ENCODE measurements at places on chromosomes 4 and X.

GRCh38 chrX:116801943-116802342 lies 339.2 kb upstream of the CT83 start:
- no peak for DNase-seq

DNA sequence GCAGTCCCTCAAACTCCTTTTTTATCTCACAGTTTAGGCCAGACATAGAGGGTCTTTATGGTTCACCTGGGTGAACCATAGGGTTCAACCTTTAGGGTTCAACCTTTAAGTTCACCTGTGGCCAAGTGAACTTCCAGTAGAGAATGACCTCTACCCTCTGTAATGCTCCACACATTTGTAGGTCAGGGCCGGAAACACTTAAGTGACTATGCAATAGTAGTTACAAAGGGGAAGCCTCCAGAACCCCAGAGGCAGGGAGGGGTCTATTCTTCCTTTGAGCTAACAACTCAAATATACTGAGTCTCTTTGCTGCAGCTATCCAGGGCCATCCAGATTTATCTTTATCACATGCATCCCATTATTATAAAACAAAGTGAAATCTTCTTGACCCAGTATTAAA lies 100.0 kb downstream of the LARP1B start:
- DNase-seq = no peak

DNA sequence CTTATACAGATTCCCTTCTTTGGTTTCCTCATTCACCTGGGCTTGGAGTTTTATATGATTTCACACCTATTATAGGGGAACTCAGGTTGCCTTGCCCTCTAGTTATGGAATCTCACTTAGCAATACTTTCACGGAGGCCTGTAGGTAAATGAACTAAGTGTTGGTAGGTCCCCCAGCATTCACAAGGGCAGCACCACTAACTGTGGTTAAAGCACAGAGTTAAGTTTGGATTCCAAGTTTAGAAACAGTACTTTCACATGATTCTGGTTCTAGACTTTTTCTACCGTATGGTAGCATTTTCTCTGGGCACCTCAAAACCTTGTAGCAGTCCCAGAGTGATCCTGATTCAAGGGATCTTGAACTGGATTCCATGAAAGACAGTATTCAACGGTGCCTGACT lies 46.4 kb downstream of the SH2D1A start:
- DNase-seq = no peak

DNA sequence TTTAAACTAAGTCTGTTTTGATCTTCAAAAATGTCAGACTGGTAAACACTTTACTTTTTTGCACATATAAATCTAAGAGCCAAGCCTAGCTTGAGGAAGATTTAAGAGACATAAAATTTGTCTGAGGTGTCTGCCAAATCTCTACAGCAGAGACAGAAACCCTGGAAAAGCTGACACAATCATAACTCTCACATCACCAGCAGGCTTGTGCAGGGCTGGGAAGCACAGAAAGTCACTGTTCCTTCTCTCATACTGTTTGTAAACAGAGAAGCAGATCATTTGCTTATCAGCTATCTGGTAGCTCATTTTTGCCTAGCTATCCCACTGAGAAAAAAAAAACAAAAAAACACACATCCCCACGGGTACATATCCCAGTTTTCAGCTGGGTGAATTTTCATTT lies 7.0 kb downstream of the ENOX2 start:
- peak; percentile 54 for DNase-seq

- DNase-seq = no peak
Measured at GRCh38 chr4:833731-834367, 7.9 kb upstream of the CPLX1 start.

DNA sequence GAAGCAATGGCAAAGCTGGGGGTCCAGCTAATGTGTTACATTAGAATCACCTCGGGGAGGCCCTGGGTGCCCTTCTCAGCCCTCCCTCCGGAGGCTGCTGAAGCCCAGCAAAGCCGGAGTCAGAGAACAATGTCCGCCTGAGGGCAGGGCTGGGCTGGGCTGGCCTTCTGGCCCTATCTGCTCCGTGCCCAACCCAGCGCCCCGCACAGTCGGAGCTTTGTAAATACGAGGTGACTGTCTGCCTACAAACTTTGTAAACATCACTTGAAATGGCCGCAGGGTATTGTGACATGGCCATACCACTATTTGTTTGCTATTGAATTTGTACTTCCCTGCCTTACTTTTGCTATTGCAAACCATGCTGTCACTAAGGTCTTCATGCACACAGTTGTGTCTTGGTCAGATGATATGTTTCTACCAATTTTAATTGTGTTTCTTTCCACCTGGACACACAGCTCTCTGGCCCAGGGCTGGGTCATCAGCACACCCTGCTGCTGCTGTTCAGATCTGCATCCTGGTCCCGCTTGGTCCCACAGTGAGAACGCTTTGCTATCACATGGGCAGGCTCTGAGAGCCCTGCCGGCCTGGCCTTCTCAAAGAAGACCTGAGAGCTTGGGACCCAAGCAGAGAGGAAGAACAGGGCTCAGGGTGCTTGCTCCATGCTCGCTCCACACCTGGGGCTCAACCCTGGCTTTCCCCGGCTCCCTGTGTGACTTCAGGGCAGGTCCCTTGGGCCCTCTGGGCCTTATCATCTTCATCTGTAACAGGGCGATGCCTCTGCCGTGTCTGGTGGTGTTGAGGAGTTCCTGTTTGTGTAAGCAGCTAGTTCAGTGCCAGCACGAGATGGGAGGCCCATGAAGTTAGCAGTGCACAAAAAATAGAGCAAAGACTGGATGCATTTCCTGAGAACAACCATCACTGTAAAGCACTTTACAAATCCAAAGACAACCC lies 2.3 kb downstream of the S100P start:
- DNase-seq = no peak

- no peak for DNase-seq
Measured at GRCh38 chrX:122586831-122587230, 597.2 kb upstream of the GRIA3 start.

GRCh38 chrX:118603981-118604380 lies 108.4 kb downstream of the DOCK11 start:
- peak; percentile 64 for DNase-seq

DNA sequence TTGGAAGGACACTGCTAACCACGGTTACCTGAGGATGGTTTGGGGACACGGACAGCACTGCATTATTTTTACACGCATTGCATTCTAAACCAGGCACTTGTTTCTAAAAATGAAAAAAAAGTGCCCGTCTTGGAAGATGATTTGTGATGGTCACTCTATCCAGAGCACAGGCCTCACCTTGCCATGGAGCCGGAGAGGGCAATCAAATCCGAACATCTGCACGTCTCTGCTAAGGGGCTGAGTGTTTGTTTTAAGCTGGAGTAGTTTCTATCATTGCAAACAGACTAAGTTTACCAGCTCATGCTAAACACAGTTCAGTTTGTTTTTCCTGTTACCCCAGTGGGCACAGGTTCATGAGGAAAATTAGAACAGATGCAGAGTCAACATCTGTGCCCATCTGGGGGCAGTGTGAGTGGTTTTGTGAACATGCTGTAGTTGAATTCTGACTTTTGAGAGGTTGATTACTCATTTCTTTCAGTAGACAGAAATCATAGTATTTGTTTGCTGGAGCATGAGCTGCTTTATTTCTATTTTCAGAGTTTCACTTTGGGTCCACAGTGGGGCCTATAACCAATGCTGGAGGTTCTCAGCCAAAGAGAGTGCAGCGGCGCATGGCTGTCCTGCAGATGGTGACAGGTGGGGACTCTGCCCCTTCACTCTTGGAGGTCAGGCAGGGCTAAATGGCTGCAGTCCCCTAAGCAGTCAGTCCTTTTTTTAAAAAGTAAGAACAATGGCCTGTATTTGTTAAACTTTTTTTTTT lies 65.4 kb upstream of the ENPP6 start:
- no peak for DNase-seq

- DNase-seq = no peak
Measured at GRCh38 chr4:112648263-112649054, 11.5 kb downstream of the LARP7 start.

DNA sequence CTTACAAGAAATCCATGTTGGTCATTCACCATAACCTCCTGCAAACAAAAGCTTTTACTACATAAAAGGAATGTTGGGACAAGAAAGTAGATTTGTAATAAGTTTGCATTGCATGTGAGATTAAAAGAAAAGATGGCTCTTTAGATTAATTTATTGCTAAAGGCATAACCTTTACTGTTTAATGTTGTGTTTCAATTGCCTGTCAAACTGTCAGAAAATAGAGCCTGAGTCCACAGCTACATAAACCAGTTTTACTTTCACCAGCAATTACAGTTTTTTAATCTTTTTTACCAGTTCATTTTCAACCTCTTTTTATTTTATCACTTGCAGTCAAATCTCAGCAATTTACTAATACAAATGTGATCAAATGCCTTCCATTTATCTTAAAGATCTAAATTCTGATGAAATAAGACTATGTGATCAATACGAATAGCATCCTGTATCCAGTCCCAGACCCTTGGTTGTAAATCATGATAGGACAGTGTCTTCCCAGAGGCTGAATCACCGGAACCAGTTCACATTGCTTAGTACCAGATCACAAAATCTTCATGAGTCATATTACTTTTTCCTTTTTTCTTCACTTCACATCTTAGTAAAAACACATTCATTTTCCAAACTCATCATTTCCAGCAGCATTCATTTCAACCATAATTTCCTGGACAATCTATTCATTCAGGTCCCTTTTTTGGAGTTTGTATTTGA lies 95.4 kb upstream of the FRG1 start:
- no peak for DNase-seq

DNA sequence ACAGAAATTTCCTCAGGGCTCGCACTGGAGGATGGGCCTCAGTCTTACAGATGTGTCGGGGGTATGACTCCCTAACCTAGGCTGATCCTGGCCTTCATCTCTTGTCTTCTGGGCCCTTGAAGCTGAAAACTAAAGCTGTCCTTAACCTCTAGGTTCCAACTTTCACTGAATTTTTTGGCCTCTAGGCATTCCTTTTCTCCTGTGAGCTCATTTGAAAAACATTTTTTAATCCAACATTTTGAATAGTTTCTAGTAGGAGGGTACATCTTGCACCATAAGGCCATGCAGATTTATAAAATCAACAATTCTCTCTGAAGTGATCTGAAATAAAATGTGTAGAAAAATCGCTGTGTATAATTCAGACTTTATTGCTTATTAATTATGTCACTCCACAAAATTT lies 19.7 kb downstream of the RWDD4 start:
- no peak for DNase-seq

- no peak for DNase-seq
Measured at GRCh38 chrX:153926552-153926857, 441 bp upstream of the ARHGAP4 start.

DNA sequence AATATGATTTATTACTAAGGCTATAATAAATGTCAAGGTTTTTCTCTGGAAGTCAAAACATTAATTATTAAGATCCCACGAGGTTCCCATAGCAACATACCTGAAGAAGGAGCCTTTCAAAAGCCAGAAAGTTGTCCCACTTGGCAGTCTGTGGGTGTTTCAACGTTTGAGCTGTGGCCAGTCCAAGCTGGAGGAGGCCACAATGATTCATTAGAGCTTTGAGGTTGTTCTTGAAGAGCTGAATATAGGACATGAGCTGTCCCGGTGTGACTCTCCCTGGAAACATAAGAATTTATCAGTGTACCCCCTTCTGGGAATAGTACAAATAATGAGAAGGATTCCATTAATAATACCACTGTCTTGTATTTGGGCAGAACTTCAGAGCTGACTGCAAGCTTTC lies 92.1 kb downstream of the SCFD2 start:
- no peak for DNase-seq

DNA sequence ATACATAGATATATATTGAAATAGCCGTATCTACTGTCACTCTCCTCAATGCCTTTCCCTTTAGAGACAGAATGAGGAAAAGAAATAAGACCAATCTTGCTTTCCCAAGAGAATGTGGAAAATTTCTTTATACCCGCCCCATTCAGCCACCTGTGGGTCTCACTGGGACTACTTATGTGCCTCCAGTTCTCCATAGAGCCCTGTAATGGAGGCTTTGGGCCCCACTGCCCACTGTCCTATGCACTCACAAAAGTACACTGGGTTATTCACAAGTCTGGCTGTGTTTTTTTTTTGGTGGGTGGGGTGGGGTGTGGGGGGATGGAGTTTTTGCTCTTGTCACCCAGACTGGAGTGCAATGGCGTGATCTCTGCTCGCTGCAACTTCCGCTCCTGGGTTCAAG lies 70.4 kb upstream of the ELOVL6 start:
- DNase-seq = no peak

DNA sequence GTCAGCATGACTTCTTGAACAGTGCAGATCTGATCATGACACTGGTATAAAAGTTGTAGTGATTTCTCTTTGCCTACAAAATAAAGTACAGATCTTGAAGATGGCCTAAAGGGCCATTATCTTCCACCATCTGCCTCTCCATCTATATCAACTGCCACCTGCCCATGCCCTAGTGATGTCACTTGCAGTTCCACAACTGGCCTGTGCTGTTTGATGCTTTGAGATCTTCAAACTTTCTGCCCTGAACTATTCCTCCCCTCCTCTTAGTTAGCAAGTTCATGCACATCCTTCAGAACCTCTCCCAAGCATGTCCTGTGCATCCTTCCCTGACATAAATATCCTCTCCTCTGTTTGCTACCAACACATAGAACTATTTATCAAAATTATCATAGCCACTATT lies 217.0 kb downstream of the SOWAHB start:
- DNase-seq = no peak

DNA sequence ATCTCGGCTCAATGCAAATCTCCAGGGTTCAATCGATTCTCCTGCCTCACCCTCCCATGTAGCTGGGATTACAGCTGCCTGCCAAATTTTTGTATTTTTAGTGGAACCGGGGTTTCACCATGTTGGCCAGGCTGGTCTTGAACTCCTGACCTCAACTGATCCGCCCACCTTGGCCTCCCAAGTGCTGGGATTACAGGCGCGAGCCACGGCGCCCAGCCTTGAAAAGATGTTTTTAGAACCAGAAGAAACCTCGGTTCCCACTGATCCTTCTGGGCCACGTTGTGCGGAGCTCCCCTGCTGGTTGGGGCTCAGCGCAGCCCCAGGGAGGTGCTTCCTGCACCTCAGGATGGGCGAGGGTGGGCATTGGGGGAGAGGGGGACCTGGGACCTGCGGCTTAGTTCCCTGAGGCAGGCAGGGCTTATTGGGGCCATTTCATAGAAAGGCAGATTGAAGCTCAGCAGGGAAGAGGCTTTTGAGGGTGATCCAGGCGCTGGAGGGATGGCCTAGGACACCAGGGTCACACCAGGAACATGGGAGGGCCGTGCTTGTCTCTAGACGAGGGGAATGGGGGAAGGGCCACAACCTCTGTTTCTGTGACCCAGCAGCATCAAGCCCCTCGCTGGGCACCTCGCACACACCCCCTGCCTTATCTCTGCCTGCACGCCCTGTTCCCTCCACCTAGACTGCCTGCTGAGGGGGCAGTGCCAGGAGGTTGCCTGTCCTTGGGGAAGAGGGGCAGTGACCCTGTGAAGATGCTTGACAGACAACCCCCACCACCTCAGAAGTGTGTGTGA lies 6.3 kb upstream of the ADD1 start:
- DNase-seq = no peak

DNA sequence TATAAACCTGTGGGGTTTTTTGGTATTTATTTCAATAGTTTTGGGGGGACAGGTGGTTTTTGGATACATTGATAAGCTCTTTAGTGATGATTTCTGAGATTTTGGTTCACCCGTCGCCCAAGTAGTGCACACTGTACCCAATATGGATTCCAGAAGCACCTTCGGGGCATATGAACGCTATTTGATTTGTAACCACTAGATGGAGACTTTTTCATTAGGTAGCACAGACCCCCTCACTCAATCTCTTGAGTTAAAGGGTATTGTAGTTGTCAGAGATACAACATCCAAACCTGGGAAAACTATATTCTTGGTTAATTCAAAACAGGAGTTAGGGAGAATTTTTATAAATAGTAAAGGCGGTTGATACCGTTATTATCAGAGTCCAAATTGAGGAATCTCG lies 79.8 kb downstream of the SPANXN3 start:
- DNase-seq = peak; percentile 1

- DNase-seq = no peak
Measured at GRCh38 chrX:100928660-100929613, at the start of gene XKRX. Gene XKRX, minus strand, starts transcription at chrX:100928917. Its CDS starts 613 bp downstream, at chrX:100928304.
